ENCODE measurements at places on chromosomes 1 and 21.
A peak's percentile ranks its signal among the peaks of the same experiment; 100 is the strongest.

GRCh38 chr1:206699000-206699586, 14.4 kb downstream of the MAPKAPK2 start:
- DNase-seq: no peak

DNA sequence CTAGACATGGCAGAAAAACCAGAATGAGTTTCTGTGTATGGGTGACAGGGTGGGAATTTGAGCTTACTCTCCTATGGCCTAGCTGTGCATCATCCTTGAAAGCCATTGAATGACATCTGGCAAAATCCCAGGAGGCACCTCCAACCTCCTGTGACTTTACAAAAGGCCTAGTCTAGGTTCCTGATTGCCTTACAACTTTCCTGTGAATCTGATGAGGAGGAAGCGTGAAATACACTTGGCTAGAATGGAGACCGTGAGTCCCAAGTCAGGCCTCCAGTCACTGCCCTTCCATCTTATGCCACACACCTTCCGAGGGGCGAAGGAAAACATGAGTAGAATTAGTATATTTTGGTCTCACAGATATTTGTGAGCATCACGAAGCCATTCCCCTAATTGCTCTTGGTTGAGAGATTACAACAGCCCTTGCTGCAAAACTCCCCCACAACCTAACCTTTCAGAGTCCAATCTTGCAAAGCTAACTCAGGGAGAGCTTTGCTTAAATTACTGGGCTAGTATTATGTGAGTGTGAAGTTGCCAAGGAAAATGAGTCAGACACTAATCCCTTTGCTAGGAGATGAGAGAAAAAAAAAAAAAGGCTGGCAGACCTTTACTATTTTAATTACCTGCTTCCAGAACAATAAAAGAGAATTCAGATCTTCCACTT, 36.3 kb upstream of the PAXBP1 start:
- no peak for DNase-seq

- no peak for DNase-seq
These were observed 25.3 kb downstream of the CHI3L2 start for GRCh38 chr1:111252786-111253185.

DNA sequence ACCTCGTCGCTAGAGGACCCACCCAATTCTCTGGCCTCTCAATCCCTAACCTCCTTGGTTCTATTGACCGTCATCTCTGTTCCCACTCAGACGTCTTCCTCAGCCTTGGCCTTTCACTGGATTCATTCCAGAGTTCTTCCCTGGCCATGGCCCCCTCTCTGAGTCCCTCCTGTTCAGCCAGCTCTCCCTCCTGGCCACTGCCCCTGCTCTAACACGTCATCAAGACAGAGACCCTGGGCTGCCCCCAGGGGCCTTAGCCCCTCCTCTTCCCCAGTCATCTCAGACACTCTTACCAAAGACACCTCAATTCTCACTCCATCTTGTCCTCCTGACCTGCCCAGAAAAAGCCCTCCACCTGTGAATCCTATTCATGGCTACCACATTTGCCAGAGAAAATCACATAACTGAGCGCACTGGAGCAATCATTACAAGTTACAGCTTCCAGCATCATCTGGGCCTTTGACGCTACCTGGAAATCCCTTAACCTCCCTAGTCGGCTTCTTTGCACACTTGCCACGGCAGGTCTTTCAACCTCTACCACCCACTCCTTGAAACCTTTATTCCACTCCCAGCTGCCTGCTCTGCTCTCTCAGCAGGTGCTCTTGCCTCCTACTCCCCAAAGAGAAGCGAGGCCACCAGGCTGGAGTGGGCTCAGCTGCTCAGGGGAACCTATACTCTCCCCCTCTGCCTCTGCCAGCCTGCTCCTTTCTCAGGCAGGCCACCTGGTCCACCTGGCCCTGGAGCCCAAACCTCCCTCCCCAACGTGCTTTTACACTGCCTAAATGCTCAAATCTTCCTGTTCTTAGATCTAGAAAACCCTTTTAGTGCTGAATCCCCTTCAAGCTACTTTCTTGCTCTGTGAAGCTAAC, 14.0 kb downstream of the DCST2 start:
- no peak for DNase-seq

GRCh38 chr1:240237305-240237721, 145.6 kb downstream of the FMN2 start:
- no peak for DNase-seq

- DNase-seq: peak; percentile 30
These were observed 16.2 kb upstream of the TTLL10 start for GRCh38 chr1:1157426-1157913.

DNA sequence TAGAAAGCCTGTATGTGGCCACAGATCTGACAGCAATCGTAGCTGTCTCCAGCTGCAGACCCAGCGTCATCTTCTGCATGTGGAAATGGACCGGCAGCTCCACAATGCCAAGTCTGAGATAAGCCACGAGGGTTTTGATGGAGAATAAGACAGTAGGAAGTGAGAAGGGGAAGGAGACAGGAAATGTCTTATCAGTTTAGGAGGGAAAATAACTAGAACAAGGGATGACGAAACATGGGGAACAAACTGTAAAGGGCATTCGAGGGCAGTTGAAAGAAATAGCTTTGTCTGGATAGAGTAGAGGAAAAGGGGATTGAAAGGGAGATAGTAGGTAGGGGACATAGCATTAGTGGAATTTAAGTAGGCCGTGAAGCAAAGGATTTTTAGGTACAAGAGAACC, 74.0 kb upstream of the CTTNBP2NL start:
- no peak for DNase-seq

DNA sequence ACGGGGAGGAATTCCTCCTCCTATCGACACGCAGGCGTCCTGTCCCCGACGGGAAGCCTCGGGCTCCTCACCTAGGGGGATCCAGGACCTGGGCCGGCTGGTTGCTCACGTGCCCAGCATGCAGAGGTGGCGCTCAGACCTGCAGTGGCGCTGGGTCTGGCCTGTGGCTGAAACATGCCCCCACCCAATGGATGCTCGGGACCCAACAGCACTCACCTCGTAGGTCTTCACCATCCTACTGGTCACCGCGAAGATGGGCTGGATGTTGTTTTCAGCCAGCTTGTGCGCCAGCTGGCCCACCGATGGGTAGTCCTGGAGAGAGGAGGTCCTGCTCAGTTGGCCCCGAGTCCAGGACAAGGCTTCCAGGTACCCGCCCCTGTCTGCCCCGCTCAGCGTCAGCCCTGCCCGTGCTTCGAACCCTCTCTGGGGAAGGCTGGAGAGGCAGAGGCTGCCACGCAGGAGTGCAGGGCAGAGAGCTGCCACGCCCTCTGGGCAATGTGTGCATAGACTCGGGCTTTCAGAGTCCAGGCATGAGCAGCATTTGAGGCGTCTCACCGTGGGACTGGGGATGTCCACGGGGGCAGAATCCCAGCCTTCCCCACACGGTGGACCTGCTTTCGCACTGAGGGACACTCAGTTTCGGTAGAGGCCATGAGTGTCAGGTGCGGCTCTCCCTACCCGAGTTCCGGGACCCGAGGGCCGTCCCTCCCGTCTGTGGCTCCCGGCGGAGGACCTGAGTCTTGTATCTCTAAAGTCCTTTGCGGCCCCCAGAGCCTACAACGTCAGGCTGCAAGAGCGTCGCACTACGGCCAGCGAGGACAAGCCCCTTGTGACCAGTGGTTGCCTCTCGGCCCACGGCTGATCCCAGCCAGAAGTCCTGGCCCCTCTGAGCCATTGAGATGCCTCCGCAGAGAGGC, 21.6 kb downstream of the ITGB2 start:
- DNase-seq: no peak

- DNase-seq: no peak
These were observed 9.4 kb downstream of the ADAMTS1 start for GRCh38 chr21:26835714-26836265.

- DNase-seq: no peak
These were observed 1.4 kb downstream of the PEAR1 start for GRCh38 chr1:156894711-156895454.

- no peak for DNase-seq
These were observed 4.9 kb downstream of the TEX38 start for GRCh38 chr1:46676531-46676930.

DNA sequence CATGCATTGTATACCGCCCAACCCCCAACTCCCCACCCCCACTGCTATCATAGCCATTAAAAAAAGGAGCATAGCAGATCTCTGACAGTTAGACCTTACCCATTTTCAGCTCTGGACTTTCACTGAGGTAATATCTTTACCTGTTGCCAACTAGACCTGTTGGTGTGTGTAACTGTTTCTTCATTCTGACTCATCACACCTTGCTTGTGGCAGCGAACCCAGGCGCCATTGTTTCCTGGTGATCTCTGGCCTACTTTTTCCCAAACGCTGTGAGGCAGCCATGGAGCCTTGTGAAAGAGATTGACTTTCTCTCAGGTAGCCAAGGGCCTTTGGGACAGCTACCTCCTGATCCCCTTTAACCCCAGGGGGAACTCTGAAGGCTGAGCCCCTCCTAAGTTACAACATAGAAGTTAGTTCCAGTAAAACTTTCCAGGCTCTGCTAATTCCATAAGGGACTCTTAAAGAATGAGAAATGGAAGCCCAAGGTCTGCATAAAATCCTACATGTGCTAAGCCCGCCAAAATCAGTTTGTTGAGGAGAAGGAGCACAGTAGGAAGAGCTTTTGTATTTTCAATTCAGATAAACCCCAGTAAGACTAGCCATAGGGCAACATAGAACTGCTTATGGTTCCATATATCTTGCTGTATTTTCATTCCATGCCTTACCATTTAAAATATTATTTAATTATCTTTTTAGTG, 196.1 kb upstream of the CAMK1G start:
- DNase-seq: no peak

- no peak for DNase-seq
These were observed 5.5 kb upstream of the PRKCZ start for GRCh38 chr1:2044510-2045319.

GRCh38 chr1:51870603-51871350, 7.8 kb downstream of the NRDC start:
- DNase-seq: no peak

- DNase-seq: no peak
These were observed 661 bp downstream of the PLEKHO1 start for GRCh38 chr1:150150133-150151021.

- no peak for DNase-seq
These were observed 2.3 kb downstream of the VPS45 start for GRCh38 chr1:150069923-150070322.

DNA sequence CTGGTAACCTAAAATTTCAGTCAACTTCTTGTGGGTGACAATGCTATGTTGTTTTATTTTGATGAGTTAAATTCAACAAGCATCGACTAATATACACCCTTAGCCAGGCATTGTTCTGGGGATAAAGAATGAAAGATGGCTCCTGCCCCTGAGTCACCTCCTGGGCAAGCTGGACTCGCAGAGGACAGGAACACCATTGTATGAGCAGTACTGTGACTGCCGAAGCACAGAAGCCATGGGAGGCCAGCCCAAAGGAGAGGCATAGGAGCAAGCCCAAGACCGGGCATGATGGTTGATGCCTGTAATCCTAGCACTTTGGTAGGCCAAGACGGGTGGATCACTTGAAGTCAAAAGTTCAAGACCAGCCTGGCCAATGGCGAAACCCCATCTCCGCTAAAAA, 555.2 kb downstream of the OMA1 start:
- DNase-seq: no peak

DNA sequence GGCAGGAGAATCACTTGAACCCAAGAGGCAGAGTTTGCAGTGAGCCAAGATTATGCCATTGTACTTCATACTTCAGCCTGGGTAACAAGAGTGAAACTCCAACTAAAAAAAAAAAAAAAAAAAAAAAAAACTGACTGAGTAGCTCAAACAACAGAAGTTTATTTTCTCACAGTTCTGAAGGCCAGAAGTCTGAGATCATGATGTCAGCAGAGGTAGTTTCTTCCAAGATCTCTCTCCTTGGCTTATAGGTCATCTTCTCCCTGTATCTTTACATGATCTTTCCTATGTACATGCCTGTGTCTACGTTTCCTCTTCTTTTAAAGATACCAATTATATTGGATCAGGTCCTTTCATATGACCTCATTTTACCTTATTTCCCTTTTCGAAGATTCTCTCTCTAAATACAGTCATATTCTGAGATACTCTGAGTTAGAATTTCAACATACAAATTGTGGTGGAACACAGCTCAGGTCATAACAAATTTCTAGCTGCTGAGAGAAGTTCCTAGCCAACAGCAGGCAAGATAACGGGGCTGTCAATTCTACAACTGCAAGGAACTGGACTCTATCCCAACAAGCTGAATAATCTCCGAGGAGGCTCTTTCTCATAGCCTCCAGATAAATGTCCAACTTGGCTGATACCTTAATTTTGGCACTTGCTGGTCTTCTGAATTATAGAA, 187.7 kb upstream of the ADAMTS5 start:
- no peak for DNase-seq

GRCh38 chr1:55631509-55631908, 416.3 kb upstream of the USP24 start:
- peak; percentile 19 for DNase-seq

DNA sequence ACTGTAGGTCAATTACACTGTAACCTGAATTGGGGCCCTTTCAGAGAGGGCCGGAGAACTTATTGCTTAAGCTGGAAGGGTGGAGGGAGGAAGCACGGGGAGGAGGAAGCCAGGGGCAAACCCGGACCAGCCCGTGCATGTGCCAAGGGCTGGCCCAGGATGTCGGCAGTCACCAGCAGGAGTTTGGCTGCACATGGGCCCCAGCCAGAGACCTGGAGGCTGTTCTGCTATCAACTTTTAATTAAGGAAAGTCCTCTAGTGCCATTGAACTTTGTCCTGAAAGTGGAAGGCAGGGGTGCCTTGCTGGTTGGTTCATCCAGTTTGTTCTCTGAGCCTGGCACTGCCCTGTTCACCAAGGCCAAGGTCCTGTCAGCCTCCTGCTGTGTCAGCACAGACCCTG, 200.8 kb upstream of the VAMP3 start:
- no peak for DNase-seq

DNA sequence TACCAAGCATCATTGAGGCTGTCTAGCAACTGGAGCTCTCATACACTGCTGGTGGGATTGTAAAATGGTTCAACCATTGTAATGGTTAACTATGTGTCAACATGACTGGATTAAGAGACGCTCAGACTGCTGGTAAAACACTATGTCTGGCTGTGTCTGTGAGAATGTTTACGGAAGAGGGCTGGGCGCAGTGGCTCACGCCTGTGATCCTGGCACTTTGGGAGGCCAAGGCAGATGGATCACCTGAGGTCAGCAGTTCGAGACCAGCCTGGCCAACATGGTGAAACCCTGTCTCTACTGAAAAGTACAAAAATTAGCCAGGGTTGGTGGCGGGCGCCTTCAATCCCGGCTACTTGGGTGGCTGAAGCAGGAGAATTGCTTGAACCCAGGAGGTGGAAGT, 4.8 kb upstream of the FCRLA start:
- no peak for DNase-seq

- DNase-seq: no peak
These were observed 44.4 kb downstream of the GNG12 start for GRCh38 chr1:67788904-67789303.

DNA sequence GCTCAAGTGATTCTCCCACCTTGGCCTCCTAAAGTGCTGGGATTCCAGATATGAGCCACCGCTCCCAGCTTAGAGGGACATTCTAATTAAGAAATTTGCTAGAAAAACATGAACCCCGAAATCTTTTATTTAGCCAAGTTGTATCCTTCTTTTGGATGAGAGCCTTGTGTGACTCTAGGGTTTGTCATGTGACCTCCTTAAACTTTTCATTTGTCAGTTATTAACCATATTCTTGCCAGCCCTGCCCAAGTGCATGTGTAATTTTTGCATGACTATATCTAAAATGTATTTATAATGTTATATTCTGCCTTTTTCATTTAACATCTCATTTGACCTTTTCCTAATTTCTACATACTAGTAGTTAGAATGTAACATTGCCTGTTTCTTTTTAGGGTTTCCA, 1.9 kb downstream of the UTP25 start:
- DNase-seq: no peak
